Hepatocyte (in vitro differentiated cells): ENCODE measurements at places on chromosomes 6 and 20. TPM values are rescaled to one million over a fixed set of nuclear protein-coding genes. Genes with fewer than 3 reads are reported as not detected.

Gene FNDC11
- total RNA-seq, result 0.57 and 0.76 TPM in 2 replicates

- no peak for DNase-seq
Observed at GRCh38 chr6:134724771-134725340, 225.0 kb downstream of the ALDH8A1 start.

DNA sequence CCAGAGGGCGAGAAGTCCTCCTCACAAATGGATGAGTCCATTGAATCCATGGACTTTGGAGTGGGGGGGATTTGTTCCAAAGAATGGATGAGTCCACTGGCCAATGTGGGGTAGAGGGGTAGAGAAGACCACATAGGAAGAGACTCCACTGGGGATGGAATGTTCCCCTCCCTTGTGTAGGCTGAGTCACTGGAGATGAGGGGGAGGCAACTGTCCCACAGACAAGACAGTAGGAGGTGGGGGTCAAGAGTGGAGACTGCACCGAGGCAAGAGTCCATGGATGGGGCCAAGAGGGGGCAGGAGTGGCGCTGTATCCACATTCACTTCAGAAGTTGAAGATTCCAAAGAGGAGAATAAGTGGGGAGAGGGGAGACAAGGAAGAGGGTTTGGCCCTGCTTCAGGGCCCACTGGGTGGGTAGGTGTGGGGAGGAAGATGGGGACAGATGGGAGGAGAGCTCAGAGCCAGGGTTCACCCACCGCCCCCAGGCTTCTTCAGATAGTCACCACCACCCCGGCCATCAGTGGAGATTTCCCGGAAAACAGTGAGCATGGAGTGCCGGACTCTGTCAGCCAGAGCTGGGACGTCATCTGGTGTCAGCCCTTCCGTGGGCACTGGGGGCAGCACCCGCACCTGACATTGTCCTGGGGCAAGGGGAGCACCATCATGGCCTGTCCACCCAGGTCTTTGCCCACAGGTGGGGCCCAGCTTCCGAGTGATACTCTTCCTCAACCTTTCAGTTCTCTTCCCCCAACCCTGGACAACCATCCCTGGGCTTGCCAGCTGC, 4.6 kb downstream of the EGFL8 start:
- no peak for DNase-seq

Gene RAB5IF
- total RNA-seq, result 130 and 134 TPM in 2 replicates

Gene WFDC5
- 0.47 TPM in 1 of 2 replicates, not detected in the other for total RNA-seq

DNA sequence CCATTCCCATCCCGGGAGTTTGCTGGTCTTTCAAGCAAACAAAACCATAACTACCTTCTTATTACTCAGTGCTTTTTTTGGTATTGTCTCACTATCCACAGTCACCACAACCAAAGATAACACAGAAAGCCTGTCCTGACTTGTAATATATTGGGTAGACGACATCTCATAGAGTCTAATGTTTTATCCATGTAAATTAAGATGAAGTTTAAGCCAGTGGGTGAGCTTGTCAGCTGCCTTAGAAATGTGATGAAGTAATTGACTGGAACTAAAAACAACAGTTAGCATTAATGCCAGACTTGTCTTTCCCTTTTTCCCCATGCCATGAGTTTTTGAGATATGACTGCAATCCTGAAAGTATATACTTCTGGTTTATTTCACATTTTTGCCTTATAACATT, 282.7 kb upstream of the PRDM1 start:
- DNase-seq, result no peak
